ENCODE measurements at places on chromosomes 7 and 10. TPM values are rescaled to one million over a fixed set of nuclear protein-coding genes. Genes with fewer than 3 reads are reported as not detected.
A peak's percentile ranks its signal among the peaks of the same experiment; 100 is the strongest.

DNA sequence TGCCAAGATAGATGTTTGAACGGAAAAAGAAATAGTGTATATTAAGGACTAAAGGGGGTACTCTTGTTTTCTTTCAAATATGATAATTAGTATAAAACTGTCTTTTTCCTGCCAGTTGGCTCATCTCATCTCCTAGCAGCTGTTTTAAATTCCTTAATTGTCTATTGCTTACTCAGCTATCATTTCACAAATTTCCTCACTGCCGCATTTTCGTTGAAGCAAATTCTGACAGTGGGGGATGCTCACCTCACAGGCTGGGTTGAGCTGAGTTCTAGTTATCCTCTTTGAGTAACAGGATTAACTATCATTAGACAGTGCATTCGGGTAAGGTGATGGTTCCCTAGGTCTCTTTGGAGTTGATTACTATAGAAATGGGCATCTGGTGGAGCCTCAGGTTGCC is 592.0 kb downstream of the AUTS2 start:
- DNase-seq: no peak

GRCh38 chr10:23280419-23281043 is 64.1 kb downstream of the C10orf67 start:
- DNase-seq: no peak

GRCh38 chr7:38021892-38022291 is 101.5 kb downstream of the EPDR1 start:
- no peak for DNase-seq

- DNase-seq: no peak
Measured at GRCh38 chr10:122417667-122418066, 36.8 kb upstream of the ARMS2 start.

DNA sequence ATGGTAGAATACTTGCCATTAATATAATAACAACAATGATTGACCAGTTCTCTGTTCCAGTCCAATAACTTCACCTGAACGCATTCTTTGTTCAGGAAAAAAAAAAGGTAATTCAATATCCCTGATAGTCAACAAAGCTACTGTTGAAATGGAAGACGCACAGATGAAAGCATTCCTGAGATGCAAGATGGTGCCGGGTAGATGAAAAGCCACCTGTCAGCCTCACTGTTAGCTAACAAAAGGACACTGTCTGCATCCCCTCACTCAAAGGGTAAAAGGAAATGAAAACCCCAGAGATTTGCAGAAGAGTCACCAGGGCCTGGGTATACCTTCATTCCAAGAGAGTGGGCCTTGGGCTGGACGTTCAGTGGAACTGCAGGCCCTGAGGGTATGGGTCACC is 357.4 kb downstream of the PLXNA4 start:
- peak; percentile 48 for DNase-seq

- peak; percentile 83 for DNase-seq
Measured at GRCh38 chr10:971150-971542, 17.1 kb upstream of the GTPBP4 start.

GRCh38 chr10:53403688-53404087 is 631.1 kb upstream of the MBL2 start:
- no peak for DNase-seq

GRCh38 chr10:74922921-74923320 is 96.5 kb downstream of the KAT6B start:
- no peak for DNase-seq

- DNase-seq: no peak
Measured at GRCh38 chr7:98520356-98520951, 96.6 kb upstream of the NPTX2 start.

DNA sequence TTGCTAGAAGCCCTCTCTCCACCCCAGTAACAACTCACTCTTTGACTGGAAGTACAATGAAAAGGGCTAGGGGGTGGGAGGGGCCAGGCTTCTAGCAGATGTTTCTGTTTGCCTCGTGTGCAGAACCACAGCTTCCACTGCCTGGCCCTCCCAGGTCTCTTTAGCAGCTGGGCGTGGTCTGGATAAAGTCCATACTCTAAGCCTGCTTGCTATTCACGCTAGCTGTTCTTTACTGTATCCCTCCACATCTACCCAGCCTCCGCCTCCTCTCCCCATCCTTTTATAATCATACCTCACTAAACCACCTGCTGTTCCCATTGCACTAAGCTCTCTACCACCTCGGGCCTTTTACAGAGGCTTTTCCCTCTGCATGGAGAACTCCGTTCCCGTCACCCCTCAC is 288.8 kb downstream of the CAMK1D start:
- no peak for DNase-seq

DNA sequence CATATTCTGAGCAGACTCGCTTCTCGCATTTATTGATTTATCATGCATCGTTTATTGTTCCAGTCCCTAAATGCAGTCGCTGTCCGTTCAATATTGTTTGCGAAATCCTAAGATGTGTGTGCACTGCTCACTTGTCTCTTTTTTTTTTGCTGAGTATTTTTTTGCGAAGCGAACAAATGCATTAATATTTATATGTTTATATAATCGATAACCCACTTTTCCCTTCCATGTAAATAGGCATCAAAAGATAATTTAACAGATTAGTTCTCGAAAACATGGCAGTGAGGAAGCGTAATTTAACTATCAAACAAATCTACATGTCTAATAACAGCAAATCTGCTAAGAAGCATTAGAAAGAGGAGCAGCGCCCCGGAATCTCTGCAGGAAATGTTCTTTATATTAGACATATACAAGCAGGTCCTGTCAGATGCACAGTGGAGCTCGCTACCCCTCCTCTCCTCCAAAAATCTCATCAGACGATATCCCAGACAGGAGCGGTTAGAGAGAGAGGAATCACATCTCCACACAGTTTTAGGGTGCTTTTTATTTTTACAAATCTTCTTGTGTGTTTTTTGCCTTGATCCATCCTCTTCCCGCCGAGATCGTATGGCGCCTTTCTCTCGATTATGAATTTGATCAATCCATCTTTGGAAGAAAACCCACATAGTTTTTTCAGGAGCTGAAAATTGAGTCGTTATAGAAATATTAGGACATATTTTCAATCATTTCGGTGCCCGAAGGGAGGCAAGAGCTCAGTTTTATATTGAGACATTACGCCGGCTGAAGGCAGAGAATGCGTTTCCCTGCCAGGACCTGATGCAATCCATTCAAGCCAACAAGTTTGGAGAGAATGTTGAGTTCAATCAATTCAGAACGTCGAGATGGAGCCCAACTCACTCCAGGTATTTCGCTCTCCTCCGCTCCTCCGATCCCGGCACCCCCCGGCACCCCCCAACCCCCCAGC is at the start of gene ARID5B:
Gene ARID5B, plus strand, starts transcription at position 871 of the 964 bp plus-strand sequence. Its CDS starts 11 bp downstream, at position 882.
- peak; percentile 62 for DNase-seq

GRCh38 chr7:101075646-101076045 is 9.6 kb upstream of the TRIM56 start:
- no peak for DNase-seq

- no peak for DNase-seq
Measured at GRCh38 chr7:155324012-155324917, 26.6 kb downstream of the INSIG1 start.

GRCh38 chr10:117431160-117431559 is 55.9 kb upstream of the PDZD8 start:
- no peak for DNase-seq

DNA sequence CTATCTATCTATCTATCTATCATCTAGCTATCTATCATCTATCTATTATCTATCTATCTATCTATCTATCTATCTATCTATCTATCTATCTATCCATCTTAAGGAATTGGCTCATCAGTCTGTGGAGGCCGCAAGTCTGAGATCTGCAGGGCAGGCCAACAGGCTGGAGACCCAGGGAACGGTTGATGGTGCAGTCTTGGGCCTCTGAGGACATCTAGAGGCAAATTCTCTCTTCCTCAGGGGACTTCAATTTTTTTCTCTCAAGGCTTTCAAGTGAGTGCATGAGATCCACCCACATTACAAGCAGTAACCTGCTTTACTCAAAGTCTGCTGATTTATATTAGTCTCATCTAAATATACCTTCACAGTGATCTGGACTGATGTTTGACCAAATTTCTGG is 197.0 kb downstream of the GLRX3 start:
- no peak for DNase-seq

GRCh38 chr7:36984041-36984521 is 259.8 kb upstream of the AOAH start:
- DNase-seq: no peak

DNA sequence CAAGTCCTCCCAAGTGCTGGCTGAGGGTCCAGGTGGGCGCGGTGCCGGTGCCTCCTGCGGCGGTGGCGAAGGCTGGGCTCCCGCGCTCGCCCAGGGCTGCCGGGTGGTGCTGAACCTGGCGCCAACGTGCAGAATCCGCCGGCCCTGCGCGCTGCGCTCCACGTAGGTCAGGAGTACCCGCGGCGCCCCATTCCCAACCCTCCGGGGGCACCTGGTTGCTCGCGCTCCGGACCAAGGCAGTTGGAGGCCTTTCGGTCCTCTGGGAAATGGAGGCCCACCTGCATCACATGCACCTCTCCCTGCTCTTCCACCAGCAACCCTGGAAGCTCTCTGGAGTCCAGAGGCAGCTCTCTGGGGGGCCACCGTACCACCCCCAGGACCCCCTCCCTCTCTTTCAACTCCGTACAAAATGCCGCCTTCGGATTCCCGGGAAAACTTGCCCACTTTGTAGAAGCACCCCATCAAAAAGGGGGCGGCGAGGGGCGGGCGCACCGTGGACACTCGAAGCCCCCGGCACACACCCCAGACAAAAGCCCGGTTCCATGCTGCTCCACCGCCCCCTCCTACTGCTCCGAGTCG is 745 bp downstream of the SLC16A9 start:
- DNase-seq: no peak

DNA sequence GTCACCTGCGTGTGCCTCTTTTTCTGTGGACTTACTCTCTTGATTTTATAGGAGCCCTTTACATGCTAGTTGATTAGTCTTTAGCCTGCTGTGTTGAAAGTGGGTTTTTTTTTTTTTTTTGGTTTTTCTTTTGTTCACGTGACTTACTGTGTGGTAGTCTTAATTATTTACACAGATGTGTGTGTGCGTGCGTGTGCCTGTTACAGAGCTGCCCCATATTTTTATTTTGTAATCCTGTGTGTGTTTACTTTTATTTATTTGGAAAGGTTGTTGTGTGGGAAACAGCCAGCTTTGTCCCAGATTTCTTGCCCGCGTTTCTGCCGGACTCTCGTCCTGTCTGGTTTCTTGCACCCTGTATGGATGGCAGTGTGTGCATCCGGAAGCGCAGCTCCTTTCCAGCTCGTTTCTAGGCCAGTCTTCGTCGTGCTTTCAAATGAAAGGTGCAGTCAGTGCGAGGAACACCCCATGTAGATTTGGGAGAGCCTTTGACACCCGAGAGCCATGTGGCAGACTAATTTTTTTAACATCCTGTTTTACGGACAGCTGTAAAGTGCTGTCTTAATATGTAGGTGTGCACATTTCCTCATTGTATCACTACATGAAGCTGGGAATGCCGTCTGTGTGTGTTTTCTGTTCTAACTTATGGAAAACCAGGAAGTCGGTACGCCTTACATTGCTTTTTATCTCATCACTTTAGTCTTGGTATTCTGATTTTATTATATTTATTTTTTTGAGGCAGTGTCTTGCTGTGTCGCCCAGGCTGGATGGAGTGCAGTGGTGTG is 55.6 kb downstream of the DNAJB6 start:
- no peak for DNase-seq

PALD1 gene
- 6.6 TPM for total RNA-seq

C10orf105 gene
- 0.08 TPM for total RNA-seq

CPA1 gene
- 1.8 TPM for total RNA-seq

LIPK gene
- 20.6 TPM for total RNA-seq
